Right kidney (tissue), 9 donors: ENCODE measurements at places on chromosomes 4 and X.

DNA sequence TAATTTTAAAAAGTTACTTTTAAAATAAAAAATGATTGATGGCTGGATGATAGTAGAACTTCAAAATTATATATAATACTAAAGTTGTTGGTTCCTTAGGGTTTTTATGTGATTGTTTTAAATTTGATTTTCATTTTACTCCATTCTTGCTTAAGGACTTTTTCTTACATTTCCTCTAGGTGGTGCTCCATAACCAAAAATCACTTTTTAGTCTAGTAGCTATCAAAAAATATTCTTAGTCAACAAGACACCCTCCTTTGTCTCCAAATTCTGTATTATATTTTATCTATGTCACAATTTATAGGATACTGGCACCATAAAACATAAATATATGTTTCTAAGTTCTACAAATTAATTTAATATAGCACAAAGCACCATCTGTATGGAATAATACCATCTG lies 67.2 kb upstream of the BRWD3 start:
- DNase-seq = no peak

GRCh38 chr4:22703912-22704311 lies 11.2 kb downstream of the GBA3 start:
- no peak for DNase-seq

DNA sequence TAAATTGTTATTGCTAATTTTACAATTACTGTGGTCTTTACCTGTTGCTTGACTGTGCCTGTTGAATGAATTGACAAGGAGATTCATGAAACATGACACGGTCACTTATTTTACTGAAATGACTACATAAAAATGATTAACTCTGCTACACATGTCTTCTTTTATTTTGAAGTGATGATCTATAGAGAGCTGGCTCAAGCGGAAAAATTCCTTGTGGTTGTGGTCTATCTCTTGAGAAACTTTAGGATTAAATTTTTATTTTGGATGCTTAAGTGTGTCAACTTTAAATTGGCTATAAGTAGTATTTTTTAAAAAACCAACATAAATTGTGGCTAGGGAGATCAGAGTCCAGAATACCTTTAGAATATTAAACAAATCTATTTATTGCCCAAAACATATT lies 131.8 kb upstream of the PITX2 start:
- DNase-seq = no peak

- DNase-seq = peak; percentile 62
These were observed 41.1 kb upstream of the PPARGC1A start for GRCh38 chr4:23930750-23931488.

DNA sequence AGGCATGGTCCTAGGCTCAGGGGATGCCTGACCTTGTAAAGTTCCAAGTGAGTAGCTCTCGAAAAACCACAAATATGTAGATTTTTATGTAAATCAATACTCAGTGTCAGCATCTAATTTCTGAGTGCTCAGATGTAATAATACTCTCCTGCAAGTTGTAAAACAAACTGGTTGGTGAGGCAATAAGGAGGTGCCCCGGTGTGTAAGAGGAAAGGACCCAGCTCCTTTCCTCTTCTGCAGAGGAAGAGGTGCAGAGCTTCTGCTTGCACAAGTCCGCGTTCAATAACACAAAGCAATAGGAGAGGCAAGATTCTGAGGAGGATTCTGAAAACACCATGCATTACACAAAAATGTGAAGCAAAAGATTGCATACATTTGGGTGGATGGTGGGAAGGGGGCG lies 43.6 kb upstream of the ENPP6 start:
- DNase-seq = no peak

DNA sequence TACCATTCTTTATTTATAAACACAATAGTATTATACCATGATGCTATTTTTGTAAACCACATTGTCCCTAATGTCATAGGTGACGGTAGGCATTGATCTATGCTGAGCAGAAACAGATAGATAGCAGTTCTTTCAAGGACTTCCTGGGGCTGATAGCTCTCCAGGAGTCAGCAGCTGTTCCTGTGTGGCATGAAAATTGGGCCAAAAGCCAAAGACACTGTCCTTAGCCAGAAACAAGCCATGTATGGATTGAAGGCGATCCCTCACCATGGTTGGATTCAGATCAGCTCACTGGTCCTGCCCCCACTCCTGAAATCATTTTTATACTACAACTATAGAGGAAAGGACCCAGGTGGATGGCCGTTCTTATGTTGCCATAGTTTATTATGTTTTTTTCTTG lies 53.6 kb downstream of the DDX60 start:
- DNase-seq = no peak

DNA sequence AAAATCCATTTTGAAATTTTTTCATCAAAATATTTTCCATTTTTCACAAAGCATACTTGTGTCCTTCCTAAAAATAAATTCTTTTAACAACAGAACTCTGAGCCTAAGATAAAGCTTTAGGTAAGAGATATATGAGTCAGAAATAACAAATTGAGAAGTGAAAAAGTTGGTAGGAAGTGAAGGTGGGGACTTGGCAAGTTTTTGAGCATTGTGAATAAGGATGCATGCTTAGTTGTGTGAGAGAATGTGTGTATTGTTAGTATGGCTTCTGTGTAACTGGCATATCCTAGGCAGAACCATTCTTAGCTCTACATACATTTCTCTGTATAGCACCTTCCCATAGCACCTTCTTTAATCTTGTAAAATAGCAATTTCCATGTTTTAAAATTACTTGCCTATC lies 6.8 kb downstream of the ASB5 start:
- no peak for DNase-seq

- no peak for DNase-seq
These were observed 11.8 kb downstream of the AASDH start for GRCh38 chr4:56375458-56375857.

- peak; percentile 74 for DNase-seq
These were observed 25.5 kb downstream of the GPRASP3 start for GRCh38 chrX:102745857-102746584.

GRCh38 chr4:133131829-133132460 lies 17.1 kb upstream of the PCDH10 start:
- no peak for DNase-seq

GRCh38 chr4:13174001-13174400 lies 310.1 kb downstream of the RAB28 start:
- DNase-seq = no peak

- no peak for DNase-seq
These were observed 3.3 kb downstream of the CSN1S1 start for GRCh38 chr4:69934150-69934549.

DNA sequence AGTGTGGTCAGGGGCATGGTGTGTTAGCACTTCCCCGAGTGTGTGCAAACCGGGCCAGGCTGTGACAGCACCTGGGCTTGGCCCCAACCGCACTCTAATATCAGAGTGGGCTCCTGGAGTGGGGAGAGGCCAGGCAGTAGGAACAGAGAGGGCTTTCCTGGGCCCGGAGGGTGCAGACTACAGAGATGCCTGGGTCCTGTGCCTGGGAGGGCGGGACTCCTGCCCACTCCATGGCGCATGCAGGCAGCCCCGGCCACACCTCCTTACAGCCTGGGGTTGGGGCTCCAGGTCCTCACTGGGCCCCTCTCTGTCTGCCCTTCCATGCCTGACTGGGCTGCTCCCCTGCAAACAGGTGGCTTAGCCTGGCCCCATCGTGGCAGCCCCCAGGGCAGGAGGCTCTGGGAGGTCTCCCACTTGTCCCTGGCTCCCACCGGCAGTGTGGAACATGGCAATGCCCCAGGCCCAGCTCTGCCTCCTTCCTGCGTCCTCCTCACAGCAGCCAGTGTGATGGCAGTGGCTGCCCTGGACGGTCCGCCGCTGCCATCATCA lies 60.4 kb downstream of the AGA start:
- no peak for DNase-seq

- DNase-seq = no peak
These were observed 14.4 kb downstream of the GEMIN8 start for GRCh38 chrX:14015294-14015693.

- no peak for DNase-seq
These were observed 169.7 kb downstream of the THOC2 start for GRCh38 chrX:123563167-123563566.

DNA sequence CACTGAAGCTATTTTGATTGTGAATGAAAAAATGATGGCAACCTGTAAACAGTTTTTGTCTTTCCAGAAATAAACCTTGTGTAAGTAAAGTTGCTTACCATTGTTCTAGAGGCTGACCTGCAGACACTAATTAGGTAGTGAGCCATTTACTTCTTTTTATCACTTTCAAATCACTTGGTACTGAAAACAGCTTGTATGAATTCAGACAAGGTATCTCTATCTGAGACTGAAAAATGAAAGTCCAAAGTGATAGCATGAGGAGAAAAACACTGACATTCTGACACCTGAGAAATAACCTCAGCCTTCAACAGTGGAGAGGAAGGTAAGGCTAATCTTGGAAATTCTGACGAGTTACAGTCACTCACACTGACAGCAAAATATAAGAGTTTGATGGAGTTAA lies 238.8 kb downstream of the GPC3 start:
- DNase-seq = no peak

- no peak for DNase-seq
These were observed 4.8 kb upstream of the MPP1 start for GRCh38 chrX:154809939-154810665.
